ENCODE measurements at places on chromosomes 6 and 20.

- no peak for DNase-seq
Measured at GRCh38 chr6:33610779-33611732, 10.1 kb upstream of the ITPR3 start.

- DNase-seq = peak; percentile 37
Measured at GRCh38 chr6:26065952-26066380, 21.3 kb upstream of the HFE start.

- no peak for DNase-seq
Measured at GRCh38 chr6:122422614-122423267, 23.3 kb downstream of the HSF2 start.

GRCh38 chr20:22499515-22500166 lies 84.7 kb downstream of the FOXA2 start:
- no peak for DNase-seq

DNA sequence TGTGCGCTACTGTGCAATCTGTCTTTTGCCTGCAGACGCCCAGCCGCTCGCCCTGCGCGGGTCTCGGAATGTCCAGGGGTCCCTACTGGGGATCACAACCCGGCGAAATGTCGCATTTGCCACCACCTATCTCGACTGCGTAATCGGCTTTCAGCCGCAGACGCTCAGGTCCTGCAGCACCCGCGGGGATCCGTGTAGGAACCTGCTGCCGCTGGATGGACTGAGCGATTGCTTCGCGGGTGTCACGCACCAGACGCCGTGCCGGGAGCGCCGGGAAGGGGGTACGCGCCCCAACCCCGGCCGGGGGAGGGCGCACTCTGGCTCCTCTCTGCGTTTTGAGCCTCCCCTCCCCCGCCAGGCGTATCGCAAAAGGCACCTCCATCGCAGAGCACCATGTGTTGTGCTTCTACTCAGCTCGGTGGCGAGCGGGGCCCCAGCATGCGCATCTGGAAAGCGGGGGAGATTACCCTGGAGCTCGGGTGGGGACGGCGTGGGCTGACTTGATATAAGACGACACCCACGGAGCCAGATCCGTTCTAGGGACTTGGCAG lies 747 bp upstream of the PTPRA start:
- DNase-seq = peak; percentile 68

- DNase-seq = no peak
Measured at GRCh38 chr20:50533061-50533460, 22.9 kb downstream of the PTPN1 start.

DNA sequence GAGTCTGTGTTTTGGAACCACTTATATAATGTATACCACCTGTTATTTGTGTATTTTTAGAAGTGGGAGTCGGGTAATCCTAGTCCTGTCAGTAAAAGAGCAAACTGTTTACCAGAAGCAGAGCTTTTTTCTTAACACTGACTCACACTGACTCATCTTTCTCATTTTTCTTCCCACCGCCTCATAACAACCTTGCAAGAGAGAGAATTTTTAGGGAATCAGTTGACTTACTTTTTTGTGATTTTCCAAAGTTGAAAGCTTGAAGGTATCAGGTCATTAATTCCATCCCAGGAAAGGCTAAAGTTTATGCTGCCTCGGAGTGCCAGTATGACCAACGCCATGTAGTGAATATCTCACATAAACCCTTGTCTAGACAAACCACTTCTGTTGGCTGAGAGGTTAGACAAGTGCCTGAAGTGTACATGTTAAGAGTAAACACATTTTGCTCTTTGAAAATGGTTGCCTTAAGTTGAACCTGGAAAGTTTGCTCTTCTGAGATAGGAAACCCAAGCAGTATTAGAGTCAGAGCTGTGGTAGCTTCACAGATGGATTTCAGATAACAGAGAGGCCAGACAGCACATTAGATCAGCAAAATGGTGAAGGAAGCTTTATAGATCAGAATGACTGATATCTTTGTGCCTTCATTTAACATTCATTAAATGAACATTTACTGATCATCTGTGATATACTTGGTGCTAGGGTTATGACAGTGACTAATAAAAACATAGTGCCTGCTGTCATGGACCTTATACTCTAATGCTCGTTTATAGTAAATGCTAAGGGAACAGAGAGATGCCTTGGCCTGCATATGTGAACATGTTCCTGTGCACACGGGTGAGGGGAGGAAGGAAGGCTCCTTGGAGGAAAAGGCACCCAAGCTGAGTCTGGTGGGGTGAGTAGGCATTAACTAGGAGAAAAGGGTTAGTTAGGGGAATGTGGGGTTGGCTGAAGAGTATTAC lies 29.1 kb upstream of the PKIG start:
- DNase-seq = no peak

- no peak for DNase-seq
Measured at GRCh38 chr6:129307845-129308244, 402.1 kb downstream of the ARHGAP18 start.

- no peak for DNase-seq
Measured at GRCh38 chr6:16762268-16762549, 949 bp upstream of the ATXN1 start.

- DNase-seq = no peak
Measured at GRCh38 chr6:33630014-33630413, 8.9 kb downstream of the ITPR3 start.

GRCh38 chr6:84522135-84522549 lies 242.3 kb downstream of the TBX18 start:
- DNase-seq = no peak

- DNase-seq = no peak
Measured at GRCh38 chr6:160004018-160004417, 35.1 kb downstream of the IGF2R start.

GRCh38 chr6:50663806-50664205 lies 49.5 kb upstream of the TFAP2D start:
- DNase-seq = no peak

GRCh38 chr6:131923356-131923755 lies 27.8 kb downstream of the CCN2 start:
- DNase-seq = peak; percentile 47

- no peak for DNase-seq
Measured at GRCh38 chr6:68958327-68958726, 323.2 kb downstream of the ADGRB3 start.

- DNase-seq = no peak
Measured at GRCh38 chr6:169198885-169199284, 54.8 kb downstream of the THBS2 start.

DNA sequence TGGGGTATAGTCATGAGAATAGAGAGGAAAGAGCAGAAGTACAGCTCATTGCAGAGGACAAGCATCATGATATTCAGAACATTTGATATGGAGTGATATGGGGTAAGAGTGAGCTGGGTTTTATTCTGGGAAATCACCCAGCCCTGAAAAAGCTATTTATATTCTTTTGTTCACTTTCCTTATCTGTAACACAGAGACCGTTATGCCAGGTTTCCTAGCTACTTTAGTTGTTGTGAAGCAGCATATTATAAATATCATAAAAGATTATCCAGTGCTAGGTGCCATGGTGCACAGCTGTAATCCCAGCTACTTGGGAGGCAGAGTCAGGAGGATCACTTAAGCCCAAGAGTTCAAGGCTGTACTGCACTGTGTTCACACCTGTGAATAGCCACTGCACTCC lies 9.8 kb upstream of the DEFB129 start:
- DNase-seq = no peak

GRCh38 chr6:116579143-116579542 lies 7.8 kb downstream of the RWDD1 start:
- no peak for DNase-seq

- DNase-seq = no peak
Measured at GRCh38 chr20:23627501-23627900, 10.3 kb downstream of the CST3 start.

GRCh38 chr6:167396659-167397490 lies 72.0 kb downstream of the TTLL2 start:
- DNase-seq = no peak

GRCh38 chr6:151475653-151476523 lies 17.9 kb upstream of the CCDC170 start:
- DNase-seq = peak; percentile 49

DNA sequence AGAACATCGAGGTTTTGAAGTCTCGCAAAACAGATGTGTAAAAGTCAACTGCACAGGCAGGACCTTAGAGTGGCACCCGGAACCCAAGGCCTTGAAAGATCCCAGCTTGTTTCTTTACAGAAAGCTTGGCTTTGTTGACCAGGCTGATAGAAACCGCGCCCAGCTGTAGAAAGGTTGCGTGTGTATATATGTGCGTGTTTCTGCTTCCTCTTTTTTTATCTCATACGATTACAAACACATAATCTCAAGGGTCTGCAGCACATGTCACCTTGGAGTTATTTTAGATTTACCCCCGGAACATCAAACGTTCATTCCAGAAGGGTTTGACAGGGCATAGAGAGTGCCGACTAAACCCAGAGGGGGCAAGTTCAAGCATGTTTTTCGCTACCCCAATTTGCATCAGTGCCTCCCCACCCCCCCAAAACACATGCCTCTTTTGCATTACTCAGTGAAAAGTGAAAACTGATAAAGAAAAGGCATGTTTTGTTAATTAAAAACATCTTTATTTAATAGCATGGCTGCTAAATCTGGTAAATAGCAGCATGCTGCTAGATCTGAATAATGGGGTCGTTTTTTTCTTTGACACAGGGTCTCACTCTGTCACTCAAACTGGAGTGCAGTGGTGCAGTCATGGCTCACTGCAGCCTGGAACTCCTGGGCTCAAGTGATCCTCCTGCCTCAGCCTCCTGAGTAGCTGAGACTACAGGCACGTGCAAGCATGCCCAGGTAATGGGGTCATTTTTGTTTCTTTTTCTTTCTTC lies 33.2 kb upstream of the NCOA3 start:
- DNase-seq = no peak

DNA sequence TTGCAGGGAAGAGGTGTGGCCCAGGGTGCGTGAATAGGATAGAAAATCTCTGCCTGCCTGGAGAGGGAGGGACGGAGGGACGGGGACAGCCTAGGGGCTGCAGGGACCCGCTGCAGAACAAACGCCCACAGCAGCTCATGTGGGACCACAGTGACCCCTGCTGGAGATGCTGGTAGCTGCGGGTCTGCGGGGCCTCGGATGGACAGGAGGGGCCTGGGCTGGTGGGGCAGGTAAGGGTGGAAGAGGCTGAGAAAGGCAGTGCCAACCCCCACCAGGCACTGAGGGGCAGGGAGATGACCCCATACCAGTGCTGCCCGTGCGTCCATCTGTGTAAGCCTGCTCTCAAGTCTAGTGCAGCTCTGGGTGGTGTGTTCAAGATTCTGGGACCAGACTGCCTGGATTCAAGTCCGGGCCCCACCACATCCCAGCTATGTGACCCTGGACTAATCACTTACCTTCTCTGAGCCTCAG lies 39.4 kb downstream of the KIAA1755 start:
- peak; percentile 79 for DNase-seq

DNA sequence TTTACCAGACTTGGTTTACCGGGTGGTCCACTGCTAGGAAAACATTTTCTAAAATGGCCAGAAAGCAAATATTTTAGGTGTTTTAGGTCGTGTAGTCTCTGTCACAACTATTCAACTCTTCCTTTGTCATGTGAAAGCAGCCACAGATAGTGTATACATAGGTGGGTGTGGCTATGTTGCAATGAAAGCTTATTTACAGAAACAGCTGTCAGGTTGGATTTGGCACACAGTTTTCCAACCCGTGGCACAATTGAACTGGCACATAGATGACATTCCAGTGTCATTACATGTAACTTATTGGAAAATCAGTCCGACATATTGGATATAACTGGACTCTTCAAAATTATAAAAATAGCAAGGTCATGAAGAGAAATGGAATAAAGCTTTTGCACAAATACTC lies 68.9 kb upstream of the KCNQ5 start:
- DNase-seq = no peak

DNA sequence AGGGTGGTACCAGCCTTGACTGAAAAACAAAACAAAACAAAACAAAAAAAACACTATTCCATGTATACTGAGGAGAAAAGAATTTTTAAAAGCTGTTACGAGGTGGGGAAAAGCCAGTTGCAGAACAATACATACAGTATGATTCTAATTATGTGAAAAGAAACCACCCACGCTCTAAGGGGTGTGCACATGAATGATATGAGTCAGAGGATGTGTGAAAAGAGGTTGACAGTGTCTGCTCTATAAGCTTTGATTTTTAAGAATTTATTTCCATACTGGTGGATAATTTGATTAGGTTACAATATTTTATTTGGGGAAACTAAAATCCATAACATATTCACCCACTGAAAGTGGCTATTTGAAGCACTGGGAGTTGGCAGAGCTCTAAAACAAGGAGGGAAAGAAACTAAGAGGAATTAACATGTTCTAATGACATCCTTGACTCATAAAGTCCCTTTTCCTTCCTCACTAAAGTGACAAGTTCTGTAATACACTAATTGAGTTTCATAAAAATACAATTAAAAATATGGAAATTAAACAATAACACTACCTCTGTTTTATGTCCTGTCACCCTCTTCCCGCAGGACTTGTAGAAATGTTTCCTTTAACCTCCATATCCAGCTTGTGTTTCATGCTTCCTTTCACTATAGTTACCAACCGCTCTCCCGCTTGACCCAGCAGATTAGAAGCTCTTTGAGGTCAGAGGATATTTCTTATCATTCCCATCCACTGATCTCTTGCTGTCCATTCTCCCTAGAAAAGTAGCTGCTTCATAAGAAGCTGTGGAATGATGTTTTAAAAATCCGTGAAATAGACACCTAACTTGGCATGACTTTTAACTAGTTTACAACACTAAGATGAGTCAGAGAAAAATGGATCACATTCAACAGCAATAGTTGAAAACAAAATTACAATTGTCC lies 118.6 kb upstream of the CCDC28A start:
- peak; percentile 9 for DNase-seq

DNA sequence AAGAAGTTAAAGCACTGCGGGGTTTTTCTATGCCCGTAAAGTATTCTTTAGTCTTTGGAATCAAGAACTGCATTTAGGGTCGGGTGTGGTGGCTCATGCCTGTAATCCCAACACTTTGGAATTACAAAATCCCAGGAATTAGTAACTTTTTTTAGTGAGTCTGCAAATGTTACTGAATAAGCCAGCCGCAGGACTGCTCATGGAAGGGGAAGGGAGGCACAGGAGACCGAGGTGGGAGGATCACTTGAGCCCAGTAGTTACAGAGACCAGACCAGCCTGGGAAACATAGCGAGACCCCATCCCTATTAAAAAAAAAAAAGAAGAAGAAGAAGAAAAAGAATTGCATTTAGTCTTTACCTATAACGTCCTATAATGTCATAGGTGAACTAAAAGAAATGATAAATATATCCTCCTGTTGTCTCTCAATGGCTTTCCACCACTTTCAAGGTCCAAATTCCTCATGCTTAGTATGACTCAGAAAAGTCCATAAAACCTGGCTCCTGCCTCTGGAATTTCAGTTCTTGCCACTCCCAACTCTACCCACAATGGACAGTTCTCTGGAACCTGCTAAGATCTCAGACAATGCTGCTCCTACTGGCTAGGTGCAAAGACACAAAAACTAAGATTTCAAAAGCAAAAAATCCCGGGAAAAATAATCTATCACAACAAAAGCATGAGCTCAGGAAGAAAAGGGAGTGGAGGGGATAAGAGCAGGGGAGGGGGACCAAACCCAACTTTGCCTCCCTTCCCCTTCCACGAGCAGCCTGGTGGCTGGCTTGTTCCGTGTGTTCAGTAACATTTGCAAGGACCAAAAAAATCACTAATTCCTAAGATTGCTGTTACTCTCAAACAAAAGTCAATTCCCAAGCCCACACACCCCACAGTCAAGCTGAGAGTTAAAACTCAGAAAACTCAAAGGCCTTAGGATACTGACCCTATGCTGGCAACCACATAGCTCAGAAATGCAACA lies 39.0 kb downstream of the B4GALT5 start:
- DNase-seq = no peak

- no peak for DNase-seq
Measured at GRCh38 chr6:3421791-3422434, 34.9 kb downstream of the SLC22A23 start.

- DNase-seq = no peak
Measured at GRCh38 chr6:95321126-95321525, 256.2 kb upstream of the MANEA start.

Data from stimulated activated CD4-positive, alpha-beta T cell treated with anti-CD3 and anti-CD28 coated beads, Interleukin-2, amount 100 ng/mL, for 48 hours (primary cell).